Stimulated activated CD4-positive, alpha-beta T cell treated with anti-CD3 and anti-CD28 coated beads, TNF-alpha, amount 100 ng/mL, for 4 hours (primary cell): ENCODE measurements at places on chromosomes 1 and 21.

- DNase-seq, result no peak
Observed at GRCh38 chr1:224045556-224045955, 68.4 kb upstream of the FBXO28 start.

DNA sequence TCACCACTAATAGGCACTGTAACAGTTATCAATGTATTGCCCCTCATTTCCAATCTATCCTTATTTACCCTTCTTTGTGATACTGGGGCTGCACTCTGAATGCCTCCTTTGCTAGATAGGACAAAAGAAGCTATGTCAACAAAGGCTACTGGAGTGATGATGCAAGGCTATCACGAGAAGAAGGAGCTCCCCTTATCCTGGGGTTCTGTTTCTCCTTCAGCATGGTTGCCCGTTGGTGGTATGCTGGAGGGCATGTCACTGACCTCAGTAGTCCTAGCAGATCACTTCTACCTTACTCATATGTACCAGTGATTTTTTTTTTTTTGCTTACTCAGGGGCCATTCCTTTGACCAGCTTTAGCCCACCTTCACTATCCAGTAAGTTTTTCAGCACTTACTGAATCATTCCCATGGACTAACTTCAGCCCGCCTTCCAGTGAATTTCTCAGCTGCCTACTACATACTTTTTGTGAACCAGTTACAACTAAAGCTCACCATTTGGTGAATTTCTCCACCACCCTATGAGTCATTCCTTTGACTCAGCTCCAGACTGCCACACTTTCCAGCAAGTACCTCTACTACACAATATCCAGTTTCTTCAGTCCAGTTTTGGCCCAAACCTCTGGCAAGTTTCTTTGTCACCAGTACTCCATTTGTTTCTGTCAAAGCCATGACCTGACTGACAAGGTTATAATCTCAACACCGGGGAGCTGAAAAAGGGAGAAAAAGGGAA is 944.5 kb downstream of the KCNT2 start:
- no peak for DNase-seq

- DNase-seq, result no peak
Observed at GRCh38 chr1:231934797-231935196, 308.2 kb downstream of the DISC1 start.

DNA sequence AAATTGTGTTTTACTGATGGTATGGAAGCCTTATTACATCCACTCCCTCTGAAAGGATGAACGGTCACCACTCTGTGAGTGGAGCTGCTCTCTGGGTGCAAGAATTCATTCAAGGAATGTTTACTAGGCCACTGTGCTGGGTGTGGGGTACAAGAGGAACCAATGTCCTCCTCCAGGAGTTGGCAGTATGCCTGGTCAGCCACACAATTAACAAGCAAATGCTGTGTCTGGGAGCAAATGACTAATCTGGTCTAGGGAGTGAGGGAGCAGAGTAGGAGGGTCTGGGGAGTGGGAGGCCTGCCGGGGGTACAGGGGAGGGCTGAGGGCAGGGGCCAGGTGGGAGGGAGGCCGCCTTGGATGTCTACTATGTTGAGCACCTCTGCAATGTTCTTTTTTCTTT is 27.2 kb upstream of the TDRD10 start:
- no peak for DNase-seq

GRCh38 chr1:12548973-12549459 is 69.0 kb downstream of the DHRS3 start:
- DNase-seq, result no peak

DNA sequence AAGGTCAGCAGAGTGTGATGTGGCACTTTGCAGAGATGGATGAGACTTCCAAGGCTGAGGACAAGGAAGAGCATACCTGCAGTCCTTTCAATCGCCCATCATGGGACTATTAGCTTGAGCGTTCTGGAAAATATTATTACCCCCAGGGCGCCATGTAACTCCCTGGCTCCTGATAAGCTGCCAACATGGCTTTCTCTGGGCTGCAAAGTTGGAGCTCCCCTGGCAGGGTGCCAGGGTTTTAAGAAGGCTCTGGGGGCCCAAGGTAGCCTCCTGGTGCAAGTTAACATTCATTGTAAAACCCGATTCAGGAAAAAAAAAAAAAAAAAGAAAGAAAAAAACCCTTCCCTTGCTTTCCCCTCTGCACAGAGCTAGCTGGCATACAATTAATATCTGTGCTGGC is 196.7 kb downstream of the PBX1 start:
- no peak for DNase-seq

- DNase-seq, result no peak
Observed at GRCh38 chr1:197989058-197989457, 71.9 kb downstream of the LHX9 start.

DNA sequence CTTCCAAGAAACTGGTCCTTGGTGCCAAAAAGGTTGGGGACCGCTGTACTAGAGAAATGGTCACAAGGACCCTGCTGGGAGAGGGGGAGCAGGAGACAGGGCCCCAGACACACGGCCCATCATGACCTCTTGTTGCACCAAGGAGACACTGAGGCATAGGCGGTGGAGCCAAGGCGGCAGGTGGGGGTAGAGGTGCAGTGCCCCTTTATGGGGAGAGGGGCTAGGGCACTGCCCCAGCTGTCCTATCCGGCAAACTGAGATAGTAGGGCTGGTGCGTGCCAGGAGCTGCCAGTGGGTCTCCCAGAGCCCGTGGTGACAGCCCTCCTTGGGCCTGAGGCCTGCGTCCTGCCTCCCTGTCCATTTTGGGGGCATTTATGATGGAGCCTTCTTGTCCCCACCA is 20.3 kb downstream of the TNNT2 start:
- no peak for DNase-seq

GRCh38 chr1:37883671-37884070 is 24.3 kb upstream of the MTF1 start:
- no peak for DNase-seq

GRCh38 chr1:202586018-202586821 is 124.0 kb downstream of the SYT2 start:
- no peak for DNase-seq

DNA sequence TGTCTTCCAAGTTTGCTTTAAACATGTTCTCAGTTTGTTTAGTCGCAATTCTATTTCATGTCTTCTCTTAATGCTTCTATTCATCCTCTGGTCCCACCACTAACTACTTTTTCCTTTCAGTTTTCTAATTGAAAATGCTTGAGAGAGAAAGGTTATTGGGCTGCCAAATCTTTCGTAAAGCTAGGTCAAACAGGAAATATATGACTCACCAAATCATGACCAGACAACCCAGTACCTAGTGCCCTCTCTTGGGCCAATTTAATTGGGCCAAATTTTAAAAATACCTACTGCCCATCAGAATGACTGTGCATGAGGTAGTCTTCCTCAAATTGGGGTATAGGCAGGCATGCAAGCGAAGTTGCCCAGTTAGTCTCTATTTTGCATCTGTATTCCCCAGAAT is 295.4 kb upstream of the PBX1 start:
- no peak for DNase-seq

DNA sequence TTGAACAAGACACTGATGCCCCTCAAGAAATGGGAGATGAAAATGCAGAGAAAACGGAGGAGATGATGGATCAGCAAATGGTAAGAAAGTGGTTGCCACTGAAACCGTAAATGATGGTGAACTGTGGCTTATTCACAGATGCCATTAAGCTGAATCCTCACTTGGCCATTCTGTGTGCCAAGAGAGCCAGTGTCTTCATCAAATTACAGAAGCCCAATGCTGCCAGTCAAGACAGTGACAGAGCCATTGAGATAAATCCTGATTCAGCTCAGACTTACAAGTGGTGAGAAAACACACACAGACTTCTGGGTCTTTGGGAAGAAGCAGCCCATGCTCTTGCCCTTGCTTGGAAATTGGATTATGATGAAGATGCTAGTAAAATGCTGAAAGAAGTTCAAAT is 52.5 kb downstream of the NBPF6 start:
- no peak for DNase-seq

DNA sequence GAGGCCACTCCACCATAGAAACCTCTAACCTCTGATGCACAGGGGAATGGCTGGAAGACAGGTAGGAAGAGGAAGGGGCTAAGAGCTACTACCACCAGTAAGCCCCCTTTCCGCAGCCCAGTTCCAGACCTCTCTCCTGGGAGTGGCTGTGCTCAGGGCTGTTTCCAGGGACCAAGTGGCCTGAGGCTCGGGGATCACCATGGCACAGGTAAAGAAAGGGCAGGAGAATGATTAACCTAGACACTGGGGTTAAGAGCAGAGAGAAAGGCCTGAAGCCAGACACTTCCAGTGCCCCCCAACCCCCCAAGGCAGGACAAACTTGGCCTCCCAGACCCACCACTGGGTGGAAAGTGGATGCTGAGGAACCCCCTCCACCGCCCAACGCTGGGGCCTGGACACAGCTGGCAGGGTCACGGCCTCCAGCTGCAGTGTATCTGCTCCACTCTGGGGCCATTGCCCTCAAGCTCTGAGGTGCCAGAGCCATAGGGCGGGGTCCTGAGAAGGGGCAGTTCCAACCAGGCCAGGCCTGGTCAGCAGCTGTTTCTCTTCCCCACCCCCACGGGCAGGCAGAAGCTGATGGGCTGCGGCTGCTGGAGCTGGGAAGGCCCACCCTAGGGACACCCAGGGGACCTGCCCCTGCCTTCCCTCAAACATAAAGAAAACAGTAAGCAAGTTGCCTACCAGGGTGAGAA is 2.6 kb downstream of the TAGLN2 start:
- no peak for DNase-seq

- no peak for DNase-seq
Observed at GRCh38 chr1:231958448-231958847, 331.9 kb downstream of the DISC1 start.

GRCh38 chr1:112504001-112504660 is 4.6 kb upstream of the WNT2B start:
- DNase-seq, result no peak

DNA sequence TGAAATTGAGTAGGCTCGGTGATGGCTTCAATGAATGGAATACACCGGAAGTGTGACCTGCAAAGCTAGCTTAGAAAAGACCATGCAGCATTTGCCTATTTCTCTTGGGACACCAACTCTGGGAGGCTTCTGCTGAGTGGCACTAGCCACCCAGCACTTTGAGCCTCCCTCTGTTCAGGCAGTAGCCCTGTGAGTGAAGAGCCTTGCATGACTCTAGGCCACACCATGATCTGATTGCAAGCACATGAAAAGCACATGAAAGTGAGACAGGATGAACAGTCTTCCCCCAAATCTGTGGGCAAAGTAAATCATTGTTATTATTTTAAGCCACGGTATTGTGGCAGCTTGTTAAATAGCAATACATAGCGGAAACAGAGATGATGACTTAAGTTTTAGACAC is 2.8 kb downstream of the CD48 start:
- no peak for DNase-seq

GRCh38 chr1:65166572-65167305 is 18.7 kb downstream of the AK4 start:
- DNase-seq, result no peak

DNA sequence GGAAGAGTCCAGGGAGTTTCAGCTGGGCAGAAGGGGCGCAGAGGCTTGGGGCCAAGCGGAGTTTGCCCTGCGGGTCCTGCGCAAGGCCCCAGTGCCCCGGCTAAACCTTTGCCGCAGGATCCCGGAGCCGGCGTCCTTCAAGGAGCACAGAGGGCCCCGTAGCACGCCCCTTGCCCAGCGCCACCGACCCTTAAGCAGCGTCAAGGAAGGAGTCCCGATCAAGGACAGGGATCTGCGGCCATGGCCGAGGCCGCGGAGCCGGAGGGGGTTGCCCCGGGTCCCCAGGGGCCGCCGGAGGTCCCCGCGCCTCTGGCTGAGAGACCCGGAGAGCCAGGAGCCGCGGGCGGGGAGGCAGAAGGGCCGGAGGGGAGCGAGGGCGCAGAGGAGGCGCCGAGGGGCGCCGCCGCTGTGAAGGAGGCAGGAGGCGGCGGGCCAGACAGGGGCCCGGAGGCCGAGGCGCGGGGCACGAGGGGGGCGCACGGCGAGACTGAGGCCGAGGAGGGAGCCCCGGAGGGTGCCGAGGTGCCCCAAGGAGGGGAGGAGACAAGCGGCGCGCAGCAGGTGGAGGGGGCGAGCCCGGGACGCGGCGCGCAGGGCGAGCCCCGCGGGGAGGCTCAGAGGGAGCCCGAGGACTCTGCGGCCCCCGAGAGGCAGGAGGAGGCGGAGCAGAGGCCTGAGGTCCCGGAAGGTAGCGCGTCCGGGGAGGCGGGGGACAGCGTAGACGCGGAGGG is 520 bp downstream of the CLIC6 start:
- no peak for DNase-seq

DNA sequence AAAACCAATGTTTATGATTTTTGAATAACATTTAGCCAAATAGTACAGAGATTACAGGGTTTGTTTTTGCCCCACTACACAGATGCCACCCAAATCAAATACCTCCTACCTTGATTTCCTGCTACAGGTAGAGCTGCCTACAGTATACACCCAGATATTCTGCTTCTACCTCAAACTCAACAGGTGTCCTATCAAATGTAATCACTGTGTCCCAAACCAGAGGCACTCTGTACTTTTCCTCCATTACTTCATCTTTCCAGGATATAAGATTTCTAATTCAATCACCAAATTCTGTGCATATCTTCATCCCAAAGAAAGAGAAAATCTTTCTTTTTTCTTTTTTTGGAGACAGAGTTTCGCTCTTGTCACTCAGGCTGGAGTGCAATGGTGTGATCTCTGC is 9.6 kb downstream of the PUM1 start:
- DNase-seq, result no peak

- DNase-seq, result no peak
Observed at GRCh38 chr1:18670121-18670867, 39.6 kb downstream of the PAX7 start.

- no peak for DNase-seq
Observed at GRCh38 chr1:182268669-182269068, 122.9 kb downstream of the GLUL start.

- no peak for DNase-seq
Observed at GRCh38 chr1:206776229-206776628, 3.9 kb upstream of the IL10 start.
